ENCODE measurements at places on chromosomes 7 and 10.
A peak's percentile ranks its signal among the peaks of the same experiment; 100 is the strongest.

DNA sequence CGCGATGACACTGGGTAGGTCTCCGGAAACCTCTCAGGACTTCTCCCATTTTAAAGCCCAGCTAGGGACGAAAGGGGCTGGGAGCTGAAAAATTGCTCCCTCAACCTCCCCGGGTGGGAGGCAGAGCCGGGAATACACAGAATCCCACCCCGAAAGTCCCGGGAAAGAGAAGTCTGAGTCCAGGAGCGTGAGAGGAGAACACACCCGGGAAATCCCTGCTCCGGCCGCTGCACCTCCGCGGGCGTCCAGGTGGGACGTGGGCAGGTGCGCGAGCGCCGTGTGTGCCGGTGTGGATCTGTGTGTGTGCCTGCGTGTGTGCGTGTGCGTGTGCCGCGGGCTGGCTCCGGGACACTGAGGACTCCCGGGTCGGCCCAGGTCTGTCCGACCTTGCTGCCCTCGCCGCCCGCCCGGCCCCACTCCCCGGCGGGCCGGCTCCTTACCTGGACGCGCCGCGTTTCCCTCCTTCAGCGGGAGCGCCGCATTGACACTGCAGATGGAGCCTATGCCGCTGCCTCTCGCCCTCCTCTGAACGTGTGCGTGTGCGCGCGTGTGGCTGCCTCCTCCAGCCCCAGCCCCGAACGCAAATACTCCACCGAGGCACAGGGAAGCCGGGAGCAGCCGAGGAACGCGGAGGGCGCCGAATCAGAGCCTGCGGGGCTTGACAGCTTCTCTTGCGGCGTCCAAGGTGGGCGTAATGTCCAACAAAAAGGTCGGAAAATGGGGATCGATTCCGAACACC lies at the start of gene PLXNA4:
TSS of gene PLXNA4 (minus strand) at position 489 of the 739 bp plus-strand sequence. CDS start 67,777 bp downstream, outside the sequence.
- peak; percentile 10 for DNase-seq

DNA sequence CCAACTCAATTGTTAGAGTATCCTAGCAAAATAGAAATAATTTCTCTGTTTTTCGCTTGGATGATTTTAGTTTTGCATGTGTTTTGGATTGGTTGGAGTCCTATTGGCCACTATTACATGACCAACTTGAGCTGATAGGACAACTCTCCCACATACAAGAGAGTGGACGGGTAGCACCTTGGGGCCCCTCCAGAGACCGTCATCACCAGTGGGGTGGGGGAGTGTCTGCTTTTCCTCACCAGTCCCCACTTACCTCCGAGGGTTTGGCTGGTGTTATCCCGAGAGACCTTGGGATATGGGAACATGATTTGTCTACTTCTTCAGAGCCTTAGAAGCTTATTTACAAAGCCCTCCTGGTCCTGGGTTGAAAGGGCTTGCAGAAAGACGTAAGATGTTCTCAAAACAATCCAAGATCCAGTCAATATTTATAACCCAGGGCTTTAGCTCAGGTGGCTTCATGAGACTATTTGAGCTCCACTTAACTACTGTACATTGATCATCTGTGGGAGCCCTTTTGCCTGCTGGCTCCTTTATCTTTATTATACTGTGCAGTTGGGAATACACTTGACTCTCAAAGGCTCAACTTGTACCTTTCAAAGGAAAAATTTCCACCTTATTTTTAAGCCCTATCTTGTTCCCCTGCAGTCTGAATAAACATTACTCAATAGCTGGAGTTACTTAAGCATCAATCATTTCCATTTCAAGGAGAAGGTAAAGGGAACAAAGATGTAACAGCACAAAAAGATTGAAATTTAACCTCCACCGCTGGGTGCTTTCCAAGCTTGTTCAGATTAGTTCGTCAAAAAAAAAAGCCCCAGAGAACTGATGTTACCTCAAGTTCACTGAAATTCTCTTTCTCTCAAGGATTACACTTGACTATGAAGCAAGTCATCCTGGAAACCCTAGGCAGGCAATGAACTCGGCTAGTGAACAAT lies 119.7 kb downstream of the WDR11 start:
- DNase-seq = no peak

DNA sequence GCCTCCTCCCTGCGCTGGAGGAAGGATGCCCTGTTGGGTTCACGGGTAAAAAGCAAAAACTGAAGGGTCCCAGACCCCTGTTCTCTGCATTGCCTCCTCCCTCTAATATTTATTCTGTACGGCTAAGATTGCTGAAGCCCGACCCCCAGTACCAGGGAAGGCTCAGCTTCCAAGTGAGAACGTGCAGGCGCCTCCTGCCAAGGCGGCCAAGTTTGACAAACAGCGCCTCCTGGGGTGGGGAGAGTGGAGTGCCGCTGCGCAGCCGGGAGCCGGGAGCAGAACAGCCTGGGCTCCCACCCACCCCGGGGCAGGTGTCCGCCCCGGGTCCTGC lies 4.7 kb upstream of the EBF3 start:
- peak; percentile 61 for DNase-seq

DNA sequence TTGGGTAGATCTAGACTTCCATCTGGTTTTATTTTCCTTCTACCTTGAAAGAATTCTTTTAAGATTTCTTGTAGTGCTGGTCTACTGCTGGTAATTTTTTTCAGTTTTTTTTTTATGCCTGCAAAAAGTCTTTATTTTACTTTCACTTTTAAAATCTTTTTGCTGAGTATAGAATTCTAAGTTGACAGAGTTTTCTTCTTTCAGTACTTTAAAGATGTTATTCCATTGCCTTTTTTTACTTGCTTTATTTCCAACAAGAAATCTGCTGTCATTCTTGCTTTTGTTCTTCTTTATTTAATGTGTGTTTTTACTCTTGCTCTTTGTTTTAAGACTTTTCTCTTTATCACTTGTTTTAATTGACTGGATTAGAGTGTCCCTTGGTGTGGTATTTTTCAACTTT lies 36.1 kb upstream of the HECTD2 start:
- no peak for DNase-seq

GRCh38 chr7:70640266-70640833 lies 491.6 kb upstream of the GALNT17 start:
- DNase-seq = peak; percentile 77

- no peak for DNase-seq
Observed at GRCh38 chr10:124125305-124126116, 32.1 kb upstream of the CHST15 start.

- no peak for DNase-seq
Observed at GRCh38 chr10:121610798-121611323, 12.6 kb upstream of the FGFR2 start.

DNA sequence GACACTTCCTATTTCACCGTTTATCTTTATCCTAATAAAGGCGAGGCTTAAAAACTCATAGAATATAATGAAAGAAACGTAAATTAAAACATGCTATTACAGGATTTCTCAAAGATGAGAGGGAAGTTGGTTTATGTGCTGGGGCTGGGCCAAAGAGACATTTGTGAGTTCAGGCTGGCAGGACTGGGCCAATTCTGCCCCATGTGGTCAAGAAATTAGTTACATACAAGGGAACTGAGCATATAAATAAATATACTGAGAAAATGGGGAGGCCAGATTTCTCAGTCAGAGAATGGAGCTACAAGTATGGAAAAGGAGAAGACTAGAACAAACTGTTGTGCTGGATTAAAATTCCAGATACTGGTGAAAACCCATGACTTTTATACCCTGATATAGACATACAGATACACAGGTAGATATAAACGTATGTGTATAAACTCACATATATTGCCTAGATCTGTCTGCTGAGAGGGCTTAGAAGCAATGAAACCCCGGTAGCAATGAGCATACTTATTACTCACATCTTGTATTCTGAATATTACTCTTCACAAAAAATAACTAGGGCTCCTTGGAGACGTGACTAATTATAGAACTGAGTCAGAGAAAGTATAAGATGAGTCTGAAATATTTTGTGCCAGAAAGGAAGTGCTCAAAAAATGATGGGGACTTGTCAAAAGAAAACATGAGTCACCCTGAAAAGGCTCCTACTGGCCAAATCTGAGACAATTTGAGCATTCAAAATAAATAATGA lies 155.7 kb upstream of the FGFR2 start:
- DNase-seq = peak; percentile 50

- peak; percentile 38 for DNase-seq
Observed at GRCh38 chr7:2843191-2843685, 870 bp downstream of the GNA12 start.

GRCh38 chr10:44206127-44206818 lies 178.6 kb downstream of the CXCL12 start:
- DNase-seq = no peak

- peak; percentile 7 for DNase-seq
Observed at GRCh38 chr10:10910634-10911033, 107.0 kb upstream of the CELF2 start.

DNA sequence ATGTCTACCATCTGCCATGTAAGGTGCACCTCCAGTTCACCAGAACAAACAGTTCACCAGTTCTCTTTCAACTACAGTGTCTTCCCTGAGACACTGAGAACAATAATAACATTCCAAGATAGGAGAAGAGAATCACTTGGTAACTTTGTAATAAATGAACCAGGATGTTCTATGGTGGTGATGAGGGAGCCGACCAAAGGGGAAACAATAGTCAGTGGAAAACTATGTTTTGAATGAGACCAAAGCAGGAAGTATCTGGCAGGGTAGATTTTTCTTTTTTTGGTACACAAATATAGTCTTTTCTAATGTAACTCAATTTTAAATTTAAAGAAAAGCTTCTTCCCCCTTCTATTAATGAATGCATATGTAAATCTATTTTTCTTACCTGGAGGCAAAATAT lies 20.0 kb downstream of the HYAL4 start:
- no peak for DNase-seq

- peak; percentile 36 for DNase-seq
Observed at GRCh38 chr10:119602241-119603095, 5.7 kb upstream of the TIAL1 start.

- no peak for DNase-seq
Observed at GRCh38 chr7:158285383-158285770, 302.2 kb downstream of the PTPRN2 start.

DNA sequence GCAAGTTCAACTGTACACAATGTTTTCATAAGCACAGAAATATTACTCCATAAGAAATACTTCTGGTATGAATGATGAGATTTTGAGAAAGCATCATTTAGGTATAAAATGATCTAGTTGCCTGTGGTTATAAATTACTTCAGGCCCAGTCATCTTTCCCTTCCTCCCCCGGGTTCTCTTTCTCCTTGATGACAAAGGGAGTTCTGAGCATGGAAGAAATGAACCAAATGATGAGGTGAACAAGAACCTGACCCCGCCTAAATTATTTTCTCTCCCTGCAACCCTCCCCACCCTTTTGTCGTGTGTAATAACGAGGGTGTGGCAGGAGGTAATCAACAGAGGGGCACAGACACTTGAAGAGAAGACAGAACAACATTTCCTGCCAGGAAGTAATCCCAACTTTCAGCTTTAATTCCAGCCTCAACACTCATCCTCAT lies 319.6 kb upstream of the SP8 start:
- DNase-seq = no peak

GRCh38 chr7:105768898-105769507 lies 107.4 kb downstream of the ATXN7L1 start:
- DNase-seq = no peak

GRCh38 chr7:21371360-21371759 lies 56.5 kb upstream of the SP4 start:
- no peak for DNase-seq

- no peak for DNase-seq
Observed at GRCh38 chr7:16841681-16842080, 36.9 kb upstream of the AGR2 start.

DNA sequence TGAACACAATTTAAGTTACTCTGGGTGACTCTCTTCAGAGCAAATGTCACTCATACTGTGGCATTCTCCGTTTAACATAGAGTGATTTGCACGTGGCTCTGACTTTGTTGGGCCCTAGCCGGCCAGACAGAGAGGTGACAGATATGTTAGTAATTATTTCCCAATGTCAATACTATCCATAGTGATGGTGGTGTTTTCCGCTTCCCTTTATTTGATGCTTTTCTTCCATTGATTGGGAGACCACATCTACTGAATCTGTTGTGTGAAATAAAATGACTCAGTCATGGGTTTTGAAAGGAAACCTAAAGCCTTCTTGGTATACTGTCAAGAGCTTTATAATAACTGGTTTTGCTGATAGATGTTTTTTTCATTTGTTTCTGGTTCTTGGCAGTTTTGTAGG lies 7.4 kb downstream of the AVL9 start:
- DNase-seq = no peak

DNA sequence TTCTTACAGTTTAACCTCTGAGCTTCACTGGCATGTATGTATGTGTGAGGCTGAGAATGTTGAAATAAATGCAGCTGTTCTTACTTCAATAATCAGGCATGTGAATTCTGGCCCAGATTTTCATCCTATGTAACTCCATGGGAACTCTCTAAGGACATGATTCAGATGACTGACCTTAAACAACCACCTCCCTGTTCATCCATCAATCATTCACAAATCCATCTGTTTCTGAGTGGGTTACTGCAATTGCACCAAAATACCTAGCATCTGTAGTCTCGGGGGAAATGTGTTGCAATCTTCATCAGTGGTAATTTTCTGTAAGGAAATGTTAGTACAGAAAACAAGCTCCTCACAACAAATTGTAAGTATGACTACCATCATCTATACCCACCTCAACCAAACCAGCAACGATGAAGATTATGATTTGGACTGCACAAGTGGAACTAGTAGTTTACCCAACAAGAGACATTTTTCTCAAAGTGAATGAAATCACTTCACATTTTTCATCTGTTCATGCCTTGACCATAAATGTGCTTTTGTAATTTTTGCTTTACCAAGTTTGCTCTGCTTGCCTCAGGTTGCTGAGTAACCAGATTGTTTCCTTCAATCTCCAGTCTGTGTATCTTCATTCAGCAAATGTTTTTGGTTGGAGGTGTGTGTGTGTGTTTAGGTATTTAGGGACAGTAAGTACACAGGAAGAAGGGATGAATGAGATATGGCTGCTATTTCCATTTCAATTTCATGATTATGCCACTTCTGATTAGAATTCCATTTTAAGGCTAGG lies 65.7 kb upstream of the FZD8 start:
- DNase-seq = no peak

GRCh38 chr7:142301923-142302550 lies 44.2 kb upstream of the PRSS58 start:
- no peak for DNase-seq

DNA sequence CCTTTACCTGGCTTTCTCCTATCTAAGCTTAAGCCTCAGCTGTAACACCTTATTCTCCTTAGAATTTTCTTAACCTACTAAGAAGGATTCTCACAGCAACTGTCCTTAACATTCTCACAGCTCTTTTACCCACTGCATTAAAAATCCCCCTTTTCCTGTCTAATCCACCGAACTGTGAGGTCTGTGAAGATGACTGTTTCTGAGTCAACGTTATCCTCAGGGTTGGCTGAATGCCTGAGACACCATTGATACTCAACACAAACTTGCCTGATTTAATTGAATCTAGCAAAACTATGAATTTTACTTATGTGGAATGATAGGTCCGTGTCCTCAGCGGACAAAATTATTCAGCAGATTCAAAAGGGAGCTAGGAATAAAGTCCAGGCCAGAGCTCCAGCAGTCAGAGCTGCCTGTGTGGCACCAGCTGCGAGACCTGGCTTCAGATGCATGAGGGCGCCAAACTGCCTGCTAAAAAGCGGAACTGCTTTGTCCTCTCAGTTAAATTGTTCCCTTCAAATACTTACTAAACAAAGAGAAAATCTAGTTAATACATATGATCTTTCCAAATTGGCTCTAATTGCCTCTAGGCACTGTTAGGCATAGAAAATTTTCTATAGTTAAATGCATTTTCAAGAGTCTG lies 33.4 kb upstream of the VWDE start:
- no peak for DNase-seq

Measured in mesenchymal stem cell (in vitro differentiated cells and primary cell).